Naive thymus-derived CD4-positive, alpha-beta T cell (primary cell): ENCODE measurements at places on chromosomes 5 and 9. TPM values are rescaled to one million over a fixed set of nuclear protein-coding genes. Genes with fewer than 3 reads are reported as not detected.
A peak's percentile ranks its signal among the peaks of the same experiment; 100 is the strongest.

- peak overlapping the region; percentile 77 for H3K4me3 ChIP-seq
- H3K27ac ChIP-seq = peak overlapping the region; percentile 96
- peaks cover 3% of the 10 kb centered on the region for H3K36me3 ChIP-seq
- peak; percentile 80 for DNase-seq
Observed at GRCh38 chr5:180803181-180804128, 849 bp upstream of the MGAT1 start.

DNA sequence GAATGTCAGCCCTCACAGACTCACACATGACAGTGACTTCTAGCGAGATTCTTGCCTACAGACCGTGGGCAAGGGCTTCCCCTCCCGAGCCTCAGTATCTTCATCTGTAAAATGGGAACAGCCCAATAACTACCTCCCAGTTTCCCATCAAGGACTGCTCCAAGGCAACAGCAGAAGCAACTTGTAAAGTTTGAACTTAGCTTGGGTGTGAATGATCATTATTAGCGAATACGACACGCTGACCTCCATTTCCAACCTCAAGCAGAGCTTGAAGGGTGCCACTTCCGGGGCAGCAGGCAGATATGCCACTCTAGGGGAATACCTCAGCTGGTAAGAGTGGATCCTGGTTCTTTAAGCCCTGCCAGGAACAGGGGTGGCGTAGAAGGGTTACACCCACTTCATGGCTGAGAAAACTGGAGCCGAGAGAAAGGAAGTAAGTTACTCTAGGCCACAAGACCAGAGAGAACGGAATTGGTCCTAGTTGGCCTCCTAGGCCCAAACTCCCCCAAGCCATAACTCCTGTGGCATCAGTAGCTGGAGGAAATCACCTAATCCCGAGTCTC, 2.0 kb downstream of the RNF44 start:
- H3K4me1 ChIP-seq = peaks cover 68% of the 10 kb centered on the region
- peaks cover 35% of the 10 kb centered on the region for H3K36me3 ChIP-seq
- no peaks in the 10 kb centered on the region for H3K27me3 ChIP-seq
- H3K4me3 ChIP-seq = peak overlapping the region; percentile 100

GRCh38 chr5:169413416-169413815, 112.5 kb upstream of the SLIT3 start:
- no peaks in the 10 kb centered on the region for H3K27me3 ChIP-seq
- H3K27ac ChIP-seq = no peak overlapping the region
- H3K36me3 ChIP-seq = no peaks in the 10 kb centered on the region

DNA sequence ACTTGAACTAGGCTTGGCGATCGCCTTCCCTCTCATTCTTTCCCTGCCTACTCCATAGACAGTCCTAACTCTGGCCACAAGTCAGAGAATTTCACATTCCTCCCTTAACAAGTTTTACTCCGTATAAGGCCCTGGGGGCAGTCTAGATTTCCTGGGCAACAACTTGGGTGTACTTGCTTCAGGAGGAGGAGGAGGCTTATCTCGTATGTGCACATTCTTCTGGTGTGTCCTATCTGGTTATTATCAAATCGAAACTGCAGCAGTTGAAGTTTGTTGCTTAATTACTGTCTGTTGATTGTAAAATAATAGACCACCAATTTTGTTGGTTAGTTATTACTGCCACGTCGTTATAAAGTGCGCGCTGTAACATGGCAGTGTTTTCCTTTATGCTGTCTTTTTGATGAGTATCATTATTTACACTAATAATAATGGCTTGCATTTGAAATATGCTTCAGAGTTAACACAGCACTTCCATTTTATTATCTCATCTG, 42.0 kb downstream of the PIP5K1B start:
- H3K4me3 ChIP-seq = no peak overlapping the region
- H3K36me3 ChIP-seq = no peaks in the 10 kb centered on the region
- DNase-seq = no peak
- H3K27ac ChIP-seq = no peak overlapping the region

Gene SLC2A8
- total RNA-seq = 0.27 TPM

Gene CAMSAP1
- total RNA-seq = 31.2 TPM

Gene ABCA2
- 18.4 TPM for total RNA-seq

Gene SPAG8
- 8.1 TPM for total RNA-seq
